ENCODE measurements at places on chromosomes 4 and X.
A peak's percentile ranks its signal among the peaks of the same experiment; 100 is the strongest.

GRCh38 chr4:83231620-83232076 lies 53.0 kb downstream of the COQ2 start:
- no peak for DNase-seq

GRCh38 chr4:112448306-112449132 lies 67.5 kb downstream of the NEUROG2 start:
- DNase-seq, result no peak

GRCh38 chrX:42869659-42870476 lies 91.9 kb upstream of the PPP1R2C start:
- no peak for DNase-seq

- DNase-seq, result no peak
Measured at GRCh38 chrX:19785647-19786046, 101.8 kb downstream of the SH3KBP1 start.

- peak; percentile 69 for DNase-seq
Measured at GRCh38 chr4:40840985-40841571, 91.3 kb downstream of the NSUN7 start.

- DNase-seq, result no peak
Measured at GRCh38 chr4:140693562-140693961, 62.6 kb downstream of the TBC1D9 start.

DNA sequence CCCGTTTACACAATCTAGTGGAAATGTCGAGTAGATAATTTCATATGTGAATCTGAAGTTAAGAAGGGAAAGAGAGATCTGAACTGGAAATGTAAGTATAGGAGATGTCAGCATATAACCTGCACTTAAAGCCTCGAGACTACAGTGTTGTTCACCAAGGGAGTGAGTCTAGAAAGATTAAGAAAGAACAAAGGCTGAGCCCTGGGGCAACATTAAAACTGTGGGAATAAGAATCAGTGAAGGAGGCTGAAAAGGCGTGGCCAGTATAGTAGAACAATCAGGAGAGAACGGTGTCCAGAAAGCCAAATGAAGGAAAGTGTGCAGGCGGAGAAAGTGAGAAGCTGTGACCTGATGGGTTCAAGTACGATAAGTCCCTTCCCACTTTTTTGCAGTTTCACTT lies 118.8 kb upstream of the TENM3 start:
- DNase-seq, result no peak

Data from SHP77 (cell line).